ENCODE measurements at places on chromosomes 1 and 21.

- no peak for DNase-seq
Observed at GRCh38 chr1:229699613-229700267, 73.7 kb downstream of the URB2 start.

- DNase-seq: no peak
Observed at GRCh38 chr21:45954261-45954660, 27.3 kb upstream of the COL6A1 start.

- no peak for DNase-seq
Observed at GRCh38 chr1:22552021-22552420, 11.3 kb upstream of the EPHA8 start.

DNA sequence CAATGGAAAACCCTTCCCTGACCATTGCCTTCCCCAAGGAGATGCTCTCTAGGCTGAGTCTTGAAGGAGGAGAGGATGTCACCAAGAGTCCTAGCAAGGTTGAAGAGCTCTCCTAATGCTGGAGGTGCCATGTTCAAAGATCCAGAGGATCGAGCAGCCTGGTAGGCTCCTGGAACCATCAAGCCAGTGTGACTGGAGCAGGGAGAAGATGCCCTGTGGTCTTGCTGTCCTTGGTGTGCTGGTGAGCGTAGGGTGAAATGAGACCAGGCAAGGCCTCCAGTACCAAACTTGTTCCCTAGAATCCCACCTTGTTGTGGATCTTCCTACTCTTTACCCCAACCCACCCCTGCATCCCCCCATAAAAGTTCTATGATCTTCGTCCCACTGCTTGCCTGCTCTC, 46.6 kb upstream of the GALNT2 start:
- no peak for DNase-seq

GRCh38 chr21:14592296-14593000, 46.3 kb upstream of the SAMSN1 start:
- DNase-seq: no peak

GRCh38 chr1:227998374-227999055, 8.3 kb upstream of the WNT3A start:
- DNase-seq: no peak

DNA sequence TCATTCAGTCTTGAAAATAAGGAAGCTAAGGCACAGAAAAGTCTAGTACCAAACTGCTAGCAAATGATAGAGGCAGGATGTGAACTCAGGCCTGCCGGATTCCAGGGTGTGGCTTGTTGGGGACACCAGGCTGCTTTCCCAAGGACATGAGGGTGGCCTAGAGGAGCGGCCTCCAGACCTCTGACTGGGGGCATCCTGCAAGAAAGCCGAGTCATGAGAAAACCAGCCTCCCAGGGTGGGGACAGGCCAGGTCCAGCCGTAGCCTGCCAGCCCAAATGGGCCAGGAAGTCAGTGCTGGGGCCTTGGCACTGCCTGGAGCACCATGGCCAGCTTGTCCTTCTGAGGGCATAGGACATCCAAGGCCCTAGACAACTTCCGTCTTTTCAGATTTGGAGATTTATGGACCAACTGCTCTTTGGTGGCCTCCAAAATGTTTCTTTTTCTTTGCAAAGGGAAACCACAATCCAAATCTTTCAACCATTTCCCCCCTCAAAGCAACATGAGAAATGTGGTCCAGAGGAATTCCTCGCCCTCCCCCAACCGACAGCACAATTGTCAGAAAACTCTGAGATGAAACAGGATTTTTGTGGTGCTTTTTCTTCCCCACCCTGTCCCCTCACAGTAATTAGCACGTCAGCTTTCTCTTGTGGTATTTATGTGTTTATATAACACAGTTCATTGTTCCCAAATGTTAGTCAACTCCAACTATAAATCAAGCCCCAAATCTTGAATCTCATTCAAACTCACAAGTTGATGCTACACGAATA, 212.3 kb downstream of the KAZN start:
- peak; percentile 69 for DNase-seq

DNA sequence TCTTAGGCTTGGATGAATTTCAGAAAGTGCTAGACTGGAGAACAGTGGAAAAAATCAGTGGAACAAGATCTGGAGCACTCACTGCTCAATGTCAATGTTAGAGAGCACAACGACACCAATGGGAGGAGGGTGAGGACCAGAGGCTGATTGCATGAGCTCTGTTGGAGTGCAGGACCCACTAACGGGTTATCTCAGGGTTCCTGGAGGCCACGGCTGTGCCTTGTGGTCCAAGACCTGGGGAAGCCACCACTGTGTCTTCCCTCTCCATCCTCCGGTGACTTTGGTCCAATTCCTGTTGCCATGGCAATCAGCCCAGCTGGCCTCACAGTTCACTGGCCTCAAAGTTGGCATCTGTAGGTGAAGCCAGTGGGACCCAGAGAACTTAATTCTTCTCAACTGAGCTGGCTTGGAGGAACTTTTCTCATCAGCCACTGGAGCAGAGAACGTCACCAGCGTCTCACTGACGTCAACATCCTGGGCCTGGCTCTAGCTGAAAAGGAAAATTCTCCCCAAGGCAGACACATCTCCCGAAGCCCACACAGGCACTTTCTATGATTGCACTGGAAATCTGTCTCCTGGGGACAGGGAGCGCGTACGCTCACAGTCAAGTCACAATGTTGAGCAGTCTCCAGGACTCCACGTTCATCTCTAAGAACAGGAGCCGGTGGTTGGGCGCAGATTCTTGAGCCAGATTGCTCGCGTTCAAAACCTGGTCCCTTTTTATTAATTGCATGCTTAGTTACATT, 21.9 kb upstream of the GPR157 start:
- no peak for DNase-seq

GRCh38 chr21:32351428-32351827, 41.4 kb downstream of the URB1 start:
- DNase-seq: no peak

GRCh38 chr1:29271724-29272123, 35.4 kb downstream of the PTPRU start:
- no peak for DNase-seq

GRCh38 chr1:158008630-158009029, 15.2 kb downstream of the KIRREL1 start:
- no peak for DNase-seq

All from right renal pelvis (tissue), 4 donors.